ENCODE measurements at places on chromosomes 3 and 15.

GRCh38 chr15:77650265-77650664 is 17.6 kb upstream of the LINGO1 start:
- no peak for DNase-seq

DNA sequence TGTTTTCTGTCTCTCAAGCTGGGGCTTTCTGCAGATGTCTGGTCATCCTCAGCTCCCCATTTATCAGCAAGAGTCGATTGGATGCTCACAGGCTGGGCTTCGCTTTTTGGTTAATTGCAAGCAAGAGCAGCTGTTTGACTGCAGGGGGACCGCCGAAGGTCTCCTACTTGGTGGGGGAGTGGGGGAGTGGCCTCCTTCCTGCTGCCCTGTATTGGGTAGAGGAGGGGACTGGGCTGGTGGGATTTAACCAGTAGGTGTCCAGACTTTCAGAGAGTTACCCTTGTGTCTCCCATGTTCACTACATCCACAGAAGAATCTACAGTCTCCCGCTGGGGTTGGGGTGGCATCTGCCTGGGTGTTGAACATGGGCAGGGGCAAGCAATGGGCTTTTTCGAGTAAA is 78.7 kb downstream of the PLXNA1 start:
- no peak for DNase-seq

DNA sequence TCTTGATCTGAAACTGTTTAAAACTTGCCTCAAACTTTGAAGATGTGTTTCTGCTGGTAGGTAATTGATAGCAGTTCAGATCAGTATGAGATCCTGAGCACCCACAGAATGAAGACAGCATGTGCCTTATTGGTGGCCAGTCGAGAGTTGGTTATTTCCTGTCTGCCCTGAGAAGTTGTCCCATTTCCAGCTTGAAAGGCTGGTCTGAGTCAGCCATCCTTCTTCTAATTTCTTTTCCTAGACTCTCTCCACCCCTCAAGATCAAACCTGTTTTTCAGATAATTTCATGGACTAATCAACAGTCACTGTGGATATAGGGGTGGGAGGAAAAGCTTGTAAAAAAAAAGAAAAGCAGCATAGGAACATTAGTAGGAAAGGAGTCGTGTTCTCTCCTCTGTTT is 464.4 kb downstream of the FOXP1 start:
- DNase-seq: no peak

GRCh38 chr3:178808748-178809147 is 262.9 kb downstream of the ZMAT3 start:
- no peak for DNase-seq

DNA sequence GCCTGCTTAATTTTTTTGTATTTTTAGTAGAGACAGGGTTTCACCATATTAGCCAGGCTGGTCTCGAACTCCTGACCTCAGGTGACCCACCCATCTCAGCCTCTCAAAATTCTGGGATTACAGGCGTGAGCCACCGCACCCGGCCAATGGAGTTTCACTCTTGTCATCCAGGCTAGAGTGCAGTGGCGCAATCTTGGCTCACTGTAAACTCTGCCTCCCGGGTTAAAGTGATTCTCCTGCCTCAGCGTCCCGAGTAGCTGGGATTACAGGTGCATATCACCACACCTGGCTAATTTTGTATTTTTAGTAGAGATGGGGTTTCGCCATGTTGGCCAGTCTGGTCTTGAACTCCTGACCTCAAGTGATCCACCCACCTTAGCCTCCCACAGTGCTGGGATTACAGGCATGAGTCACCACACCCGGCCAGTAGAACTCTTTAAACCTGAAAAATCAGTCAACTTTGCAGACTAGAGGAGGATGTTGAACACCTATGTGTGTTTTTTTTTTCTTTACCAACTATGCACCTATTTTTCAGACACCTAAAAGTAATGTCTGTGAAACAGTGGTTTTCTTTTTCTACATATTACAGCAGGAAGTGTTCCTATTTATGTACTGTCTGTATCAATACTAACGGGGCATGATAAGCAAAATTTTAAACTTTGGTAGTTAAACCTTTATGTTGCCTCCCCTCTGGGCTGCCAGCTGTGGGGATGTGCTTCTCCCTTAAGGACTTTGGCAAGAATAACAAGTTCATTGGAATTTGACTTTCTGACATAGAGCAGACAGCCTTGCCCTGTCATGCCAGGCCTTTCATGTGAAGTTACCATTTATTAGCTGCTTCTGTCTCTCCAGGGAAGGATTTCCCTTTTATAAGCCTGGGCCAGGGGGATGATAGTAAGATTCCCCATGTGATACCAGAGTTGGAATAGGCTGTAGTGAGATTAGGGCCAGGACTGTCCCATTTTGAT is 8.1 kb downstream of the ARIH2 start:
- DNase-seq: no peak
